H4 (cell line): ENCODE measurements at places on chromosomes 7 and 10. TPM values are rescaled to one million over a fixed set of nuclear protein-coding genes. Genes with fewer than 3 reads are reported as not detected.

Gene SDHAF3
- total RNA-seq: 48.2 and 62.1 TPM in 2 replicates

- DNase-seq: no peak
These were observed 29.4 kb upstream of the RAPGEF5 start for GRCh38 chr7:22386206-22386858.

DNA sequence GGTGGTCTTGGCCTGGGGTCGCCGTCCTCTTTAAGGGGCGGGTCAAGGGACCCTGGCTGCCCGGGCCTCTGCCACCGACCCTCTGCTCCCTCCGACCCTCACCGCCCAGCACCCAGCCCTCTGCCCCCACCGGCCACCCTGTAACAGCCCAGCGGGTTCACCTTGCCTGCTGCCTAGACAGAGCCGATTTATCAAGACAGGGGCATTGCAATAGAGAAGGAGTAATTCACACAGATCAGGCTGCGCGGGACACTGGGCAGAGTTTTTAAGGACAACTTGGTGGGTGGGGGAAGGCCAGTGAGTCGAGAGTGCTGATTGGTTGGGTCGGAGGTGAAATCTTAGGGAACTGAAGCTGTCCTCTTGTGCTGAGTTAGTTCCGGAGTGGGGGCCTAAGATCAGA, 779 bp upstream of the ADCK2 start:
- no peak for DNase-seq

- no peak for DNase-seq
These were observed 39.9 kb upstream of the ZNF107 start for GRCh38 chr7:64626083-64626469.

DNA sequence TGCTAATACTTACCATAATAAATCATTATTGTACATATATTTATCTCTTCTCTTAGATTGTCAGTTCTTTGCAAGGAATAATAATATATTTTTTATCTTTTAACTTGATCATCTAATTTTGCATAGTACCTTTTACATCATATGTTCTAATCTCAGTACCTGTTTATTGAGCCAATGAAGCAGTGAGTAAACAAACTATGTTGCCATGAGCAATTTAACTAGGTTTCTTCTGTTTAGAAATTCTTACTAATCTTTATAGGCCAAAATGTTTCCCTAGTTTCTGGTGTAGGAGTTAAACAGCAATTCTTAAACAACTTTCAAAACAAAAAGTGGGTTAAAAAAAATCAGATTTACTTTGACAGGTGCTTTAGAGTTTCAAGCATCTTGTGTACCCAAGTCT, 61.3 kb downstream of the PHYHIPL start:
- DNase-seq: no peak

- no peak for DNase-seq
These were observed 36.9 kb downstream of the ELFN1 start for GRCh38 chr7:1706721-1707613.

Gene SPDYE2
- total RNA-seq: not detected in 2 replicates

Gene FAM237B
- total RNA-seq: not detected in 2 replicates

GRCh38 chr7:41005374-41005901, 697.5 kb downstream of the INHBA start:
- peak; percentile 96 for DNase-seq

DNA sequence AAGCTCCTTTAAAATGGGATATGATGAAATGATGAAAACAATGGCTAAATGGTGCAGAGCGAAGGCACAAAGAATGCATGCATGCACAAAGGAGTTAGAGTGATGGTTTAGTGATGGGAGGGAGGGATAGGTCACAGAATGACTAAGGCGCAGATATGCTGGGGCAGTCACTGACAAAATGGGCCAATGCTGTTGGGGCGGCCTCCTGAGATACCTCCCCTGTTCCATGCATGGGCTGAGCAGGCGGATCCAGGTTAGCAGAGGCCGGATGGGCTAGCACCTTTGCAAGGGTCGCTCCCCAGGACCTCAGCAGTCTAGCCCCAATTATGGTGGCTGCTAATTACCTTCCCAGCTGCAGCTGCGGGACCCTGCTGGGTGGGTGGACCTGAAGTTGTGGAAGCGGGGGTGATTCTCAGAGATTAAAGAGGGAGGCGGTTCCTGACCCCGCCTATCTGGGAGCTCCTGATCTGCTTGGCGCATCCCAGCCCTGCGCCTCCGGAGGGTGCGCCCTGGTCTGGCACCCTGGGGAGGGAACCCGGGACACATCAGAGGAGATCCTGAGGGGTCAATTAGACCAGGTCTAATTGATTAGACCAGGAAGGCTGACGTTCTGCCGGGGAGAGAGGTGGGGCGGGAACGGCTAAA, 175.0 kb downstream of the CYP26A1 start:
- DNase-seq: no peak

DNA sequence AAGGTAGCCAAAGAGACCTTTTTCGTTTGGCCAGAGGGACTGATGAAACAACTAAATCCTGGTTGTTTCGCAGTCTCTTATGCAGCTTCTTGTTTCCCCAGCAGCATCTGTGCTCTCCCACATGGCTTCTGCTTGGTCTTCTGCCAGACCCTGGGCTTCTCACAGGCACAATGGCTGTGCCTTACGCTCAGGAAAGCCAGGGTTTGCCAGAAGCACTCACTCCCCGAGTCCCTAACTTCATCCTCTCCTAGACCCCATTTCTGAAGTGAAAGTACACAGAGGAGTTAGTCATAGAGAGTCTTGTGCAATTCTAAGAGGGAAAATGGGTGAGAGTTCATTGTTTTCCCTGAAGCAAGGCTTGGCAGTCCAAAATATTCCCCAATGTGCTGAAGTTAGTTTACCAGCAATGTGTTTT, 121.7 kb downstream of the EVX1 start:
- peak; percentile 82 for DNase-seq

Gene ADCYAP1R1
- total RNA-seq: 0.17 and 0.27 TPM in 2 replicates

DNA sequence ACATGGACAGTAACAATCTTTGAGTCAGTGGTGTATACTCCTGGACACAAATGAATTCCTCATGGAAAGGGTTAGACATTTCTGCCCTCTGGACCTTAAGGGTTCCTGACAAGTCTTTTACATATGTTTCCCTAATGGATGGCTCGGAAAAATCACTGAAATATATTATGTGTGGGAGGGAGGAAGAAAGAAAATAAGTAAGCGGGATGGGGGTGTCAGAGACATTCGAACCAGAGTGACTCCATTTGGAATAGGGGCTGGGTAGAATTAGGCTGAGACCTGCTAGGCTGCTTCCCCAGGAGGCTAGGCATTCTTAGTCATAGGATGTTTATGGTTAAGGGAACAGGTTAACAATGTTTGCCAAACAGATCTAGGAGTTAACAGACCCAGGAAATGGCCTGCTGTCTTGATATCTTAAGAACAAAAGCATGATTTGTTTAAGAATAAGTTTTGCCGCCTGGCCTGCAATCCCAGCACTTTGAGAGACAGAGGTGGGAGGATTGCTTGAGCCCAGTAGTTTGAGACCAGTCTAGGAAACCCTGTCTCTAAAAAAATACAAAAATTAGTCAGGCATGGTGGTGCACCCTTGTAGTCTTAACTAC, 1241.7 kb downstream of the TYW1 start:
- no peak for DNase-seq

GRCh38 chr7:158591944-158592343, 4.3 kb upstream of the PTPRN2 start:
- no peak for DNase-seq

Gene INSYN2A
- total RNA-seq: 0.02 TPM in 1 of 2 replicates, not detected in the other

Gene UBN2
- total RNA-seq: 2.3 and 3.3 TPM in 2 replicates

- DNase-seq: no peak
These were observed 3.4 kb downstream of the TRRAP start for GRCh38 chr7:98881561-98882315.

- DNase-seq: no peak
These were observed 39.3 kb downstream of the BET1 start for GRCh38 chr7:93964813-93965212.

- DNase-seq: no peak
These were observed 127.5 kb downstream of the SNX10 start for GRCh38 chr7:26419198-26419597.

Gene SYT15B
- total RNA-seq: 2.2 and 2.7 TPM in 2 replicates

DNA sequence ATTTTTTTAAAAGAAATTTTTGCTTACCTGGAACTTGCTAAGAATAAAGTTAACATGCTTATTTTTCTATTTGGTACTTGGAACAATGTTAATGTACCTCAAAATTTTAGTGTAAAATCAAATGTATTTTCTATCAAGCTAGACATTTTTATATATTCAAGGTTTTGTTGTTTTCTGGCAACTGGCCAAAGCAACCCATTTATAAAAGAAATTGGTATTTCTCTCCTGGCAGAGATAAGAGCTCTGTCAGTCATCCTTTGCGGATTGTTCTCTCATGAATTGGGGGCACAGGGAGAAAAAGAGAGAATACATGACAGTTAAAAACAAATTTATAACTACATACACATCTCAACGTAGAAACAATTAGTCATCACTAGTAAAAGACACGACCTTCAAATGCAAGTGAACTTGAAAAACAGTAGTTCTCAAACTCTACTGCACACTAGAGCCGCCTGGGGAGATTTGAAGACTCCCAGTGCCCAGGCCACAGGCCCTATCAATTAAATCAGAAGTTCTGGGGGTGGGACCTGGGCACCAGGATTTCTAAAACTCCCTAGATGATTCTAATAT, 152.4 kb upstream of the LAMB4 start:
- DNase-seq: no peak

Gene SFXN3
- 35.7 and 35.8 TPM in 2 replicates for total RNA-seq

GRCh38 chr10:13803566-13804554, 217.1 kb downstream of the PRPF18 start:
- DNase-seq: peak; percentile 53

Gene CALML3
- not detected in 2 replicates for total RNA-seq

DNA sequence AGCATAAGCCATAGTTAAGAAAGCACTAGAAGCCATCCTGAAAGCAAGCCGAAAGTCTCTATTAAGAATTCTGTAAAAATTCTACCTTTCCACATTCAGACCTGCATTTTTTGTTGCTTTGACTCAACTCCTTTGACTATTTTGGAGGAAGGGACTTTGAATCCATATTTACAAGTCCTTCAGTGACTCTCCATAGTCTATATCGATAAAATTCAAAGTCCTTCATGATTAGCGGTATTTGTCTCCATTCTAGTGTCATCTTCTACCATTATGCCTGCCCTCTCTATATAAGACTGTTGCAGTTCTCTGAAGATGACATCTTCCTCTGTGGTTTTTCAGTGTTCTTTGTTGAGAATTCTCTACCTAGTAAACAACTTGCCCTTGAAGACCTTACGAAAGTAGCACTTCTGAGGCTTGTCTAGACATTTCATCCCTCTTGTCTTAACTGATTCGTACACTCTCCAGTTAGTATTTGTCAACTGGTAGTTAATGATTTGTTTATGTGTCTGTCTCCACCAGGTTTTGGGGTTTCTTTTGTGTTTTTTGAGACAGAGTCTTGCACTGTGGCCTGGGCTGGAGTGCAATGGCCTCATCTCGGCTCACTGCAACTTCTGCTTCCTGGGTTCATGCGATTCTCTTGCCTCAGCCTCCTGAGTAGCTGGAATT, 1.7 kb downstream of the CCSER2 start:
- DNase-seq: no peak

Gene CALN1
- total RNA-seq: 6.5 and 8.4 TPM in 2 replicates

- DNase-seq: no peak
These were observed 128.3 kb upstream of the POT1 start for GRCh38 chr7:125057963-125058362.

GRCh38 chr7:37031571-37032257, 307.4 kb upstream of the AOAH start:
- DNase-seq: peak; percentile 100

DNA sequence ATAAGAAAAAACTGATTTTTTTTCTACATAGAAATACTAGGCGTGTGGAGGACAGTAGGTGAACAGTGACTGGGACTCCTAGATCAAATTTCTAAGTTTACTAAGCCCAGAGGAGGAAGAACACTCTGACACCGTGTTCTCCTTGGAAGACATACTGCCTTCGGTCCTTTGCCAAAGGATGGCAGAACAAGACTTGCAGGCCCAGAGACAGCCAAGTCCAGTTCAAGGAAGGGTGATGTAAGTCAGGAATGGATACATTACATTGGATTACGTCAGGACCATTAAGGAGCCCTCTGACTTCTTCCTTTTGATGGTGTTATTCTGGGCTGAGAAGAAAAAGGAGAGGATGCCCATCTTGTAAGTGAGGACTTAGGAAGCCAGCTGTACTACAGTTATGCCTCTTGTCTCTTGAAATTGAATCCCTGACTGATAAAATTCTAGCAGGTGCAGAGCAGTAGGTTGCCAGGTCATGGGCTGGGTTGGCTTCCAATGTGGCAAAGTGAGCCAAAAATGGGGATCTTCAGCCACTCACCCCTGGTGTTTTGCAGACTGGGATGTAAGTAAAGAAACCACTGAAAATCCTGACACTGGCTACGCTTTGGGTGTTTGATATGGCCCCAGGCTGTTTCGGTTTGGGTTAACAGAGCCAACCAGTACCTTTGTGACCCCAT, 45.1 kb downstream of the RELN start:
- no peak for DNase-seq

GRCh38 chr7:128037081-128037480, 5.8 kb upstream of the LRRC4 start:
- no peak for DNase-seq

DNA sequence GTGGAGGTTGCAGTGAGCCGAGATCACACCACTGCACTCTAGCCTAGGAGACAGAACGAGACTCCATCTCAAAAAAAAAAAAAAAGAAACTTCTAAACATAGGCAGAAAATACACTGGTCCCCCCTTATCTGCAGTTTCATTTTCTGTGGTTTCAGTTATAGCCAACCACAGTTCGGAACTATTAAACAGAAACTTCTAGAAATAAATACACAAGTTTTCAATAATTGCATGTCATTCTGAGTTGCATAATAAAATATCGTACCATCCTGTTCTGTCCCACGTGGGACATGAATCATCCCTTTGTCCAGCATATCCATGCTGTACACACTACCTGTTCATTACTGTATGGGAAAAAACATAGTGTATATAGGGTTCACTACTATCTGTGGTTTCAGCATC, 8.0 kb downstream of the XRCC2 start:
- no peak for DNase-seq

DNA sequence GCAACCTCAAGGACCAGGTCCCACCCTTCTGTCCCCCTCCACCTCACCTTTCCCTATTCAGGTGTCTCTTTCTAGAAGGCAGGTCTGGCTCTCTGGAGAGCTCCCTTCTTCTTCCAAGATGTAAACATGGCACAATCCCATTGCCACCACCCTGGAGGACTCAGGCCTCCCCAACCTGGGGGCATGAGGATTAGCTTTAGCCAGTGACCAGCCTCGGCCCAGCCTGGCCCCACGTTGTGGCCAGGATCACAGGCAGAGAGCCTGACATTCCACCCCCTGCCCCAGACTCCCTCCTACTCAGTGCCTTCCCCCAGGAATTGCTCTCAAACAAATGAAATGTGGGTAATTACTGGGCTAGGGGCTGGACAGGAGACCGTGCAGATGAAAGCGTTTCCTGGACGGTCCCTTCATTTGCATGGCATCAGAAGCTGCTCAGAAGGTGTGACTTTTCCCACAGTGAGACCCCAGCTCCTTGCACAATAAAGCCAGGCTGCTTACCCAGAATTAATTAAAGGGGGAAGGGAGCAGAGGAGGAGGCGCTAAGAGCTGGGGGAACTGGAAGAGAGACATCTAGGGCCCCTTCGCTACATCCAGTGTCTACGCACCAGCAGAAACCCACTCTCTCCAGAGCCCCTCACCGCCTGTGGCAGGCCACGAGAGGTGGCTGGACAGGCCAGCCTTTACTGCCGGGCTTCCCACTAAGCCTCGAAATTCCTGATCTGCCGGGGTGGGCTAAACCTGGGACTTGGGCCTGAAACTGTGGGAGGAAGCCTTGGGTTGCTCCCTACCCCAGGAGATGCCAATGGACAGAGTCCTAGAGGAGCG, 7.7 kb downstream of the FGF8 start:
- DNase-seq: no peak

GRCh38 chr7:92815412-92815811, 21.0 kb downstream of the CDK6 start:
- DNase-seq: no peak
